NCI-H2081 treated with DMSO at 0.1 percent for 48 hours (cell line): ENCODE measurements at places on chromosomes 4 and X.

DNA sequence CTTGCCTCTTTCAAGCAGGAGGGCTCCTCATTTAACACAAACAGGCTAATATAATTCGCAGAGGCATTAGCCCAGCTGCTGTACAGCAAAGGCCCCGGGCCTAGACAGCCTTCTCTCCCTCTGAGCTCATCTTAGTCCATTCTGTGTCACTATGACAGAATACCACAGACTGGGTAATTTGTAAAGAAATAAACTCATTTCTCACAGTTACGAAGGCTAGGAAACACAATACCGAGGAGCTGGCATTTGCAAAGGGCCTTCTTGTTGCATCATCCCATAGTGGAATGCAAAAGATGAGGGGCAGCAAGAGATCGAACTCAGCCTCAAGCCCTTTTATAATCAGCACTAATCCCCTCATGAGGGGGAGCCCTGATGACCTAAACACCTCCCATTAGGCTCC lies 48.5 kb downstream of the TSPAN5 start:
- no peak for DNase-seq

DNA sequence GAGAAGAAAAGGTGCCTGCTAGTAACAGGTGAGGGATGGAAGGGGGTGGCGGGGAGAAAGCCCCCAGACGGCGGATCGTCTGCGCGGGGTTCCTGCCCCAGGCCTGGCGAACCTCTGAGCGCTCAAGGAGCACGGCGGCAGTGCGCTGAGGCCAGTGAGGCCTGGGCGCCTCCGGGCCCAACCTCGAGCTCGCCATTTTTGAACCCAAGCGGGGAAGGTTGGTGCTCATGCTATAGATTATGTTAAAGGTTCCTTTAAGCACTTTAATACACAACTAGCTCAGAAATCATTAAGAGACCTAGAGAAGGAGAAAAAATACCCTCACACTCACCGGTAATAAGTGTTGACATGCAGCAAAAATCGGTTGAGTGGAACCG lies 7.9 kb downstream of the PITX2 start:
- no peak for DNase-seq

GRCh38 chrX:103918571-103919269 lies 43.7 kb upstream of the TMSB15B start:
- peak; percentile 49 for DNase-seq

DNA sequence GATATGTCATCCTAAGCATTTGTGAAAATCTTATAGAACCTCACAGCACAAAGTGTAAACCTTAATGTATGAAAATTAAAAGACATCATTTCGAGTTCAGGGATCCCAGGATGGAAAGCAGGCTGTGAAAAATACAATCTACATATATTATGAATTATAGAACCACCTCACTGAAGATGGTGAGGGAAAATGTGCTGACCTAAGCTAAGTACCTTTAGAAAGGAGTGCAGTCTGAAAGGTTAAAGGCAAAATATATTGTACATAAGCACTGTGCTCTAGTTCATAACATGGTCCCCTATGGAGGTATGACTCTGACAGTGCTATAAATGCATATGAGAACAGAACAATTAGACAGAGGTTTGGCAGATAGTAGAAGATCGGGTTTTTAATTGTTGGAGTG lies 368.6 kb downstream of the TMA16 start:
- no peak for DNase-seq

GRCh38 chrX:40878766-40879165 lies 143.4 kb upstream of the MED14 start:
- no peak for DNase-seq

- DNase-seq: no peak
Measured at GRCh38 chr4:169615467-169616106, 3.2 kb upstream of the NEK1 start.

- DNase-seq: no peak
Measured at GRCh38 chr4:25567253-25567652, 88.4 kb upstream of the SLC34A2 start.

DNA sequence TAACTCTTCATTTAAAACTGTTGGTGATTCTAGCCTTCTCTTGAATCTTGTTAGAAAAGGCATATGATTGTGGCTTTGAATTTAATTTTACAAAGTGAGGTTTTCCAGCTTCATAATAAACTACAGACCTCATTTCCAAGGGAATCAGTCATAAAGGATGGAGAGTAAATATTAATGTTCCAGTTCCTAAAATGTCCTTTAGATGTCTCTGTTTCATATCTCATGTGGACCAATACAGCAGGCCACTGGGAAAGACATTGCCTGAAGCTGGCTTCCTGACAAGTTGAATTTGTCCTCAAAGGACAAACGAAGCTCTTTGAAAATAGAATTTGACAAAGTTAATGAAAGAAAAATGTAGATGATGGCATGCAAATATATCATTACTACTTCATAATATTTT lies 125.4 kb downstream of the ZNF330 start:
- DNase-seq: peak; percentile 20

DNA sequence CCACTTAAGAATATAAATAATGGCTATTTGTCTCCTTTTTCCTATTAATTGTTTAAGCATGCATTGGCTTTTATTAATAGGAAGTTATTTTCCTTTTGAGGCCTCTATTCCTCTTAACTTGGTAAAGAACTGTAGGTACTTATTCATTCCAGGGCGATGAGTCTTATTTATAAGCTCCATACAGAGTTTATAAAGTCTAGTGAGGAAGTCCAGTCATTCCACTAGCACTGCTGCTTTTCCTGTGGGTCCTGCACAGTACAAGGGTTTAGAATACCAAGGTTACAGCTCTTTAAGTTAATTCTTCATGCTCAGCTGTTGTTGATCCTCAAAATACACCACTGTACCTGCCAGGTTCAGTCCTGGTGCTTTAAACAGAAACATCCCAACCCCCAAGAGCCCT lies 28.5 kb upstream of the WNK3 start:
- no peak for DNase-seq

- DNase-seq: no peak
Measured at GRCh38 chr4:46698891-46699290, 210.2 kb downstream of the COX7B2 start.

- peak; percentile 19 for DNase-seq
Measured at GRCh38 chrX:85379174-85379907, at the start of gene POF1B. POF1B (minus strand) TSS chrX:85379665; CDS start chrX:85379454, 211 bp downstream.

DNA sequence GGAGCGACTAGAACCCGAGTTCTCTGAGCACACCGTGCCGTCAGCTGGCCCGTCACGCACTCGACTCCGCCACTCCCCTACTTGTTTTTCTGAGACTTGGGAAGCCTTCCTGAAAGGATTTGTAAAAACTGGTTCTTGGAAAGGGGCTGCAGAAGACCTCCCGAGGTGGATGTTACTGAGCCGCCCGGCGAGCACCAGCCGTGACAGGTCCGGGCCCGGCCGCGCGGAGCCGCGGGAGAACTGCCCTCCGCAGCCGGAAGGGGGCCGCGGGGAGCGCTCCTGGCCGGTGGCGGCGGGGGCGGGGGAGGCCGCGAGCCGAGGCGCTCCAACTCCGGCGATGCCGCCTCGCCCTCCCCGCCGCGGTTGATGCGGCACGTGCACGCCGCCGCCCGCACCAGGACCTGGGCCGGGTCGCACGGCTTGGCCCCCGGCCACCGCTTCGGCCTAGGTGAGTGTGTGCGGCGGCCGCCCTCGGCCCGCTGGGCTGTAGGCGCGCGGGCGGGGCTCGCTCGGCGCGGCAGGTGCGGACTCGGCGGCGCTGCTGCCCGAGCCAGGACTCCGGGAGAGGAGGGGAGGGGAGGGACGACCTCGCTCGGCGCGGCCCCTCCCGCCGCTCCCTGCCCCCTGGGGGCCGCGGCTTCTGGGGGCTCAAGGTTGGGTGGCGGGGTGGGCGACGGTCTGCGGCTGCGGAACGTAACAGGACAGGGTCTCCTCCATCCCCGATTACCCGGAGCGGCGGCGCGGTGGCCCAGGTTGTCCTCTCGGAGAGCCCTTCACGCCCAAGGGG lies 1.7 kb downstream of the SPRY1 start:
- DNase-seq: no peak

DNA sequence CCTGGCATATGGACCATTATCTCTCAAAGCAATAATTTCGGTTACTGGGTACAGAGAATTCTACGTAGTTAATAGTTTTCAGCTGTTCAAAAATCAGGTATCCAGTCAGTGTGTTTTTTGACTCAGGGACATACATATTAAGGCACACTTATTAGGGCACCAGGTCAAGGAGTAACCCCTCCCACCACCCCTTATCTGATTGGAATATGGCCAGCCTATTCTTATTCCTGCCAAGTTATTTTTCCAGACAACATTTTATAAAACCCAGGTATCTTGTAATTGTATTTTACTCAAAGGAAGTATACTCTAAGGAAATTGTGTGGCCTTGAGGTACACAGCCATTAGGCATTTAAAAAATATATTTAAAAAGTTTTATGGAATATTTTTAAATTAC lies 4.3 kb downstream of the ZFX start:
- no peak for DNase-seq

- no peak for DNase-seq
Measured at GRCh38 chrX:25548811-25549210, 533.0 kb upstream of the ARX start.

DNA sequence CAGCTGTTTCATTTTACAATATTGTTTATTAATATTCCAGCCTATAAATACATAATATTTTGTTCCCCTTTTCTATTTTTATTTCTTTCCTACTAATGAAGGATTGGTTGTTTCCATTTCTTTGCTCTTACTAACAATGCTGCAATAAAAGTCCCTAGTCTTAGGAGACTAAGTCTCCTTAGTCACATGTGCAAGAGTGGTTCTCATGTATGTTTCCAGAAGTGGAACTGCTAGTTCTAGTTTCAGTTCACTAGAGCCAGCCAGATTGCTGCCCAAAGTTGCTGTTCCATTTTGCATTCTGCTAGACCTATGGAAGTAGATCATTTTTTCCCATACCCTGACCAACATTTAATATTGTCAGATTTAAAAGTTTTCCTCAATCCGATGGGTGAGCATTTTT lies 44.3 kb downstream of the CNGA1 start:
- no peak for DNase-seq

GRCh38 chr4:40651280-40651679 lies 21.6 kb upstream of the RBM47 start:
- no peak for DNase-seq

- DNase-seq: no peak
Measured at GRCh38 chr4:99572527-99573240, 1.9 kb upstream of the MTTP start.

- DNase-seq: no peak
Measured at GRCh38 chrX:80511969-80512760, 91.9 kb downstream of the TENT5D start.

DNA sequence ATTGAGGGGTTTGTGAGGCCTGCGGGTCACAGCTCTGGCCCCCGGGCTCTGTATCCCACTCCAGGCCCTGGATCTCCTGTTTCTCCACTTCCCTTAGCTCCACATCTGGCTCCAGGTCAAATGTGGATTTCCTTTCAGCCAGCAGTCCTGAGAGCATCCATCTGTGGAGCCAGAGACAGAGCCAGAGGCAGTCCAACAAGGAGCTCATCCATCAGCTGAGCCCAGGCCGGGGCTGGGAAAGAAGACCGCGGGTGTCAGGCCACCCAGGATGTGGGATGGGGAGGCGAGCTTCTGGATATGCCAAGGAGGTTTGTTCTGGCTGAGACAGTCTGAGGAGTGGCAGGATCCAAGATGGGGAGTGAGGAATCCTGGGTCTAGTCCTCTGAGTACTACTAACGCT lies 91.7 kb downstream of the EFNB1 start:
- no peak for DNase-seq

DNA sequence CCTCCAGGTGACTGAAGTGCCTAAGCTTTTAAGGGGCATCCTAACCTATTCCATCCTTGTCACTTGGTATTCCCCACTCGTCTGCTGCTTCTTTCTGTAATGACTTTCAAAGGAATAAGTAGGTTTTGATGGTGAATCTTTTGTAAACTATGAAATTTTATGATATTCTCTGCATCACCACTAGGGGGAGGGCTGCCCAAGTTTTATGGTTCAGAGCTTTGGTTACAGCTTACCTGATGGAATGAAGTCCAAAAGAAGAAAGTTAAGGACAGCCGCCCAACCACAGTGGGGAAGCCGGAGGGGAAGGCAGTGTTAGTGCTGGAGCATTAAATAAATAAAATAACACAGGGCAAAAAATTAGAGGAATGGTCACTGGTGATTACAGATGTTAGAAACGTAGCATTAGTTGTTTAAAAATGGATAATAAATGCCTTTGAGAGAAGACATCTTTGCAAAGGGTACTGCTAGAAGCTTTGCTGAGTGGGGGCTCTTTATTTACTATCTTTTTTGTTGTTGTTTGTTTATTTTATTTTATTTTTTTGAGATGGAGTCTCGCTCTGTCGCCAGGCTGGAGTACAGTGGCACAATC lies 204.9 kb downstream of the GBA3 start:
- DNase-seq: no peak

GRCh38 chr4:77600521-77601451 lies 4.8 kb upstream of the CXCL13 start:
- DNase-seq: no peak

GRCh38 chr4:1008840-1009541 lies 2.4 kb upstream of the FGFRL1 start:
- DNase-seq: no peak

GRCh38 chrX:70354716-70355115 lies 64.8 kb downstream of the KIF4A start:
- DNase-seq: no peak

- no peak for DNase-seq
Measured at GRCh38 chrX:54181202-54181953, 1.7 kb downstream of the FAM120C start.

GRCh38 chr4:78552389-78553042 lies 946 bp downstream of the ANXA3 start:
- DNase-seq: no peak

GRCh38 chrX:17529151-17529745 lies 154.2 kb downstream of the NHS start:
- no peak for DNase-seq

GRCh38 chr4:56666279-56666678 lies 14.8 kb downstream of the HOPX start:
- DNase-seq: no peak

- no peak for DNase-seq
Measured at GRCh38 chr4:577499-578450, 1.7 kb upstream of the TMEM271 start.

DNA sequence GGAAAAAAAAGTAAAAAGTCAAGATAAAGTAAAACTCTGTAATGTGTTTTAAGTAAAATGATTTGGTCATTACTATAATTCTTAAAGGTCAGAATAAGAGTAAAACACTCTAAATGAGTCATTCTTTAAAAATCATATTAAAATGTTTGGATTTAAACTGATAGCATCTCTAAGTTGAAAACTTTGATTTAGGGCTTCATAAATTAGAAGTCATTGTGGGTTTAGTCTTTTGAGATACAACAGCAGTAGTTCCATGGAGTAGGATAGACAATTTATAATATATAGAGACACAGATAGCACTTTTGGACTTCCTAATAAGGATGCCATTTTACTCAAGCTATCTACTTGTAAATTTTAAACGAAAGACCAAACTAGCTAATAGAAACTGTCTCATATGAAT lies 77.1 kb upstream of the PABPC4L start:
- DNase-seq: no peak

DNA sequence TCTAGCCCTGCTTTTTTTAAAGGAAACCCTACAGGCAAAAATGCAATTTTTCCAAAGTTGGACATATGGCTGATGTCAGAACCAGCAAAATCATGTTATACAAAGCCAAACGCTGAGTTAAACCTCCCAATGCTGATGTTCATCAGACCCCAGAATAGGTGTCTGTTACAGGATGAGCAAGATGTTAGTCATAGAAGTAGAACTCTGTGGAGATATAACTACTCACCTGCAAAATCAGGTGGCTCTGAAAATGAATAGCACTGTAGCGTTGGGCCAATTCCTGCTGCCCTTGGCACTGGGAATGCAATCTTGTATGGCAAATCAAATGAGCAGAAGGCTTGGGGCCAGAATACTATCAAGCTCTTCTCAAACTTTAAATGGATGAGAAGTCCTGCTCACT lies 634.1 kb downstream of the RPA4 start:
- DNase-seq: no peak

GRCh38 chrX:2516623-2517022 lies 15.8 kb upstream of the DHRSX start:
- DNase-seq: no peak
